T-helper 17 cell (primary cell): ENCODE measurements at places on chromosomes 3 and 15.

DNA sequence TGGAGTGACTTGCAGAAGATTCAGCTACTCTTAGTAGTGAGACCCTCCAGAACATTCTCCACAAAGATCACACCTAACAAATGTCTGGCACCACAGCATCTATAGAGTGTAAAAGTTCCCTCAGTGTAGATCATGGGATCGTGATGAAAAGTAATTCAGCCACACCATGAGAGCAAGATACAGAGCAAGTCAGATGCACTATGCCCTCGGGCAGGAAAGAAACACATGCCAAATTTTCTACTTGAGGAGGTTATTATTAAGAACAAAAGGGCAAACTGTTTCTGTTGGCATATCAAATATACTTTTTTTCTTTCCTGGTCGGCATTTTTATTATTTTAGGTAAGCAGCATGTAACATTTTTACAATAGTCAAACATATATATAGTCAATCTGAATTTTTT lies 44.8 kb upstream of the SNTN start:
- DNase-seq = no peak

DNA sequence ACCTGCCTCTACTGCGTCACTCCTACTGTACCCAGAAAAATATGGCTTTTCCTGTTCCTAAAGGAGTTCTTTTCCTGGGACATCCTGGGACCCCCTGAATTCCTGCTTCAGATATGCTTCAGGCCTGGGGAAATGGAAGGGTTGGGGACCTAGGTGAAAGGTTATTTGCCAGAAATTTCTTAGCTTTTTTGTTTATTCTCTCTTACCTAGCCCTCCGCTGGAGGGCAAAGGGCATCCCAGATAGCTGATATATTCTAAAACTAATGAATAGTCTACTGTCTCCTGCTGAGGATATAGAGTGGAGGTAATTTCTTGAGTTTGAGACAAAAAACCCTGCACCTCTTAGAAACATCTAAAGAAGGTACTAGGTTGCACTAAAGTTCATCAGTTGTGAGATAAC lies 3.6 kb upstream of the ZNF148 start:
- DNase-seq = no peak

- DNase-seq = no peak
Observed at GRCh38 chr15:25623708-25624107, 184.9 kb upstream of the UBE3A start.

DNA sequence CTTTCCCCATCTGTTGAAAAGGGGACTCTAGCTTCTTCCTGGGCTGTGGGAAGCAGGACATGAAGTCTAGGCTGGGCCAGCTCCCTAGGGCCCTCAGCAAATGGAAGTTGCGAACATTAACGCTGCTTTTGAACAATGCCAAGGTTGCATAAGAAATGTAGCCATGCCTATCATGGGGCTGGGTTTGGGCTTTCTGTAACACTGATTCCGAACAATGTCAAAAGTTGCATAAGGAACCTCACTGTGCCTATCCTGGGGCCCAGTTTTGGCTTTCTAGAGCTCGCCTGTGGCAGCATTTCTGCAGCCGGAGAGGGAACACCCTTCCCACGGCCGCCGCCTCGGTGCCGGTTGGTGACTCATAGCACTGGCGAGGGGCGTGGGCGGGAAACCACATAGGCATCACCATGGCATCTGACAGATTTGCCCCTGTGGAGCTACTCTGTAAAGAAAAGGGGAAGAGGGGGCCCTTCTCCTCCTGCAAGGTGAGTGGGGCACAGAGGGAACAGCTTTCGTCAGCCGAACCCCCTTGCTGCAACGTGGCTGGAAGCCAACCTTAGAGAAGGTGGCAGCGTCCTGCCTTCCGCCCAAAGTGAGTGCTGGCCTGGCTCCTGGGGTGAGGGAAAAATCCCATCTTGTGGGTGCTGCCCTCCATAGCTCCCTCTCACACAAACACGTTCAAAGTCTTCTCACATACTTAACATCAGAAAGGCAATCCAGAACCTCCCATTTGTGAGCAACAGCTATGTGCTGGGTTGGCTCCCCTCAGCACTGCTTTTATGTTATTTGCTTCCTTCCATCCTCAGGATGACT lies 46.6 kb upstream of the ATP2B2 start:
- peak; percentile 56 for DNase-seq

DNA sequence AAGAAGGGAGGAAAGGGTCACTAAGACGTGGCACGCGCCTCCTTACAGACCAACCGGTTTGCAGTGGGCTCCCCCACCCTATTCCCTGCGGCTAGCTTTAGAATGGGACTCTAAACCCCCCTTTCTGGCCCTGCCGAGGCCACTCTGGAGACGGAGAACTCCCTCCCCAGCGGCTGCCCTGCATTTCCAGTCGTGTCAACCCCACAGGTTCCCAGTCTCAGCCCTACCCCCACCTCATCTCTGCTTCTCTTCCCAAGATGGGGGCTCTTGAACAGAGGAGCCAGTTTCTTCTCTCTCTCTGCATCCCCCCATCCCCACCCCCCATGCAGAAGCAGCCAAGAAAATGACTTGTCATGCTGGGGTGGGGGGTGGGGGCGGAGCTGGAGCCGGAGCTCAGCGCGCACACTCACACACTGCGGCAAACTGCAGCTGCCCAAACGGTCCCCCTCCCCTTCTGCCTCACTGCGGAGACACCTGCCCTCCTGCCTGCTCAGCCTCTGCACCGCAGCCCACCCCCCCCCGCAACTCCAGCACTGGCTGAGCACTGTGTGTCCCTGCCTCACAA lies 871 bp downstream of the MAP1A start:
- no peak for DNase-seq

DNA sequence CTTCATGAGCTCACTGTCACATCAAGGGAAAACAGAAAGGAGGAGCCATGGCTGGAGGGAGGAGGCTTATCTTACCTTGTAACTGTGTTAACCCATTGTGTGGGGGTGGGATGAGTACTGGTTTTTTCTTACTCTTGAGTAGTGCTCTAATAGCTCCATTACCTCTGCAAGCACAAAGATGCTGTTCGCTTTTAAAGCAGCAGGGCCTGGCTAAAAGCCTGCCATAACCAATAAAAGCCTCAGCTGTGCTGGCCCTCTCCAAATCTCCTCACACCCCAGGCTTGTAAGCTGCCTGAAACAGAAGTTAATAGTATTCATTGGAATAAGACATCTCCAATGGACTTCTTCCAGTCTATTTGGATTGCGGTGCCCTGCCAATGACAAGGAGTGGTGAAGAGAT lies 544.1 kb downstream of the TUSC7 start:
- DNase-seq = no peak

- DNase-seq = peak; percentile 35
Observed at GRCh38 chr3:129016356-129016719, 15.2 kb downstream of the EFCC1 start.

GRCh38 chr3:134903837-134904236 lies 108.8 kb downstream of the EPHB1 start:
- DNase-seq = no peak
